Effector memory CD8-positive, alpha-beta T cell (primary cell): ENCODE measurements at places on chromosomes 16 and 17.

GRCh38 chr16:11498683-11499082 is 88.0 kb downstream of the LITAF start:
- DNase-seq: no peak

DNA sequence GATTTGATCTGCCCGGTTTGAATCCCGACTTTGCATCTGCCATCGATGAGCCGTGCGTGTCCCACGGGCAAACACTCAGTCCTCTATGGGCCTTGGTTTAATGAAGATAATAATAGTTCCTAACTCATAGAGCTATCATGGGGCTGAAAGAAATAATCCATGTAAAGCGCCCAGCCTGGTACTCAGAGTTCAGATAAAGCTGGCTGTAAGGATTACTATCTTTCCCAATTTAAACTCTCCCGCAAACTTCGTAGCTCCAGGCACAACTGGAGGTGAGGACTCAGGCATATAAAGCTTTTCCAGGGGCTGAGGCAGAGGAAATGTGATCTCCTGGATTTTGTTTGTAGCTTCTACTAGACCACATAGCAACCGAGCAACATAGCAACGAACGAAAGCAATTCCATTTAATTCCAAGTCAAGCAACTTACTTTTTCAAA is 16.3 kb downstream of the ALOX15 start:
- DNase-seq: no peak

DNA sequence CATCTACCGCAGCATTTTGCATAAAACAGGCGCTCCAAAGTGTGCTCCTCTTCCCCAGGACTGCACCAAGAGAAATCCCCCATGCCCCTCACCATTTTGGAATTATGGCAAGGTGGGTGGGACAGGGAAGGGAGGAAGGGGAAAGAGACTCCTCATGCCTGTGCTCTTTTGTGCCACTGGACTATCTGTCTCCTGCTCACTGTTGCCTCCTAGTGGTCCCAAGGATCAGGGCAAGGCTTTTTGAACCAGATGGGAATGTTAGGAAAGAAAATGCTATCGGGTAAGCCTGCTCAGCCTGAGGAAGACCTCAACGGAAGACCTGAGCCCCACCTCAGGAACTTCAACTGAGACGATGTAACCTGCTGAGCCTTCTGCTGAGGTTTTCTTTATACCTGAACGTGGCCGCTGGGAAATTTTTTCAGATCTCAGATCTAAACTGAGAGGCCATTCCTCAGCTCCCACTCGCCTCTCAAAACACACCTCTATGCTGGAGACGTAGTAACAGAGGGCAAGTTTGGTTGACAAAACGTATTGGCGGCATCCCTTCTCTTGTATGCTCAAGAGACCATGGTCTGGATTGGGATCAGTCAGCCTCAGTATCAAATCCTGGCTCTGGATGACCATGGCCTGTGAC is 58.3 kb downstream of the SPACA3 start:
- DNase-seq: peak; percentile 19

DNA sequence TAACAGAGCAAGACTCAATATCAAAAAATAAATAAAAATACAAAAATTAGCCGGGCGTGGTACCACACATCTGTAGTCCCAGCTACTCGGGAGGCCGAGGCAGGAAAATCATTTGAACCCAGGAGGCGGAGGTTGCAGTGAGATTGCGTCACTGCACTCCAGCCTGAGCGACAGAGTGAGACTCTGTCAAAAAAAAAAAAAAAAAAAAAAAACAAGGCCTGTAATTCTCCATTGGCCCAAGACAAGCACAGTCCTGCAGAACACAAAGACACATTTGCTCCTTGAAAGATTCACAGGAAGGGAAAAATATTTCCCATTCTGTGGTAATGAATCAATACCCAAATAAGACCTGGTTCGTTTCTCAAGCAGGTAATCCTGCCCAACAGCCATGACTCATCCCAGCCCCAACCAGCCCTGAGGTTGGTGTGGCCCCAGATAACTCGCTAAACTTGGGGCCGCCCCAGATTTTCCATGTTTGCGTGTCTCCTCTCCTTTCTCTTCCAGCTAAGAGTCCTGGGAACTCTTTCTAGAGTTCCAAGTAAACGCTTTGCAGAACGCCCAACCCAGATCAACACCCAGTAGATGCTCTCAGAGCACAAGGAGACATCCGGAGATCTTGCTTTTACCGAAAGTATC is 40.3 kb upstream of the SNN start:
- no peak for DNase-seq

GRCh38 chr17:63332286-63332685 is 113.8 kb downstream of the CYB561 start:
- no peak for DNase-seq

GRCh38 chr16:27174798-27175197 is 28.5 kb upstream of the KDM8 start:
- no peak for DNase-seq

- no peak for DNase-seq
Observed at GRCh38 chr17:17870247-17870646, 33.5 kb upstream of the SREBF1 start.

DNA sequence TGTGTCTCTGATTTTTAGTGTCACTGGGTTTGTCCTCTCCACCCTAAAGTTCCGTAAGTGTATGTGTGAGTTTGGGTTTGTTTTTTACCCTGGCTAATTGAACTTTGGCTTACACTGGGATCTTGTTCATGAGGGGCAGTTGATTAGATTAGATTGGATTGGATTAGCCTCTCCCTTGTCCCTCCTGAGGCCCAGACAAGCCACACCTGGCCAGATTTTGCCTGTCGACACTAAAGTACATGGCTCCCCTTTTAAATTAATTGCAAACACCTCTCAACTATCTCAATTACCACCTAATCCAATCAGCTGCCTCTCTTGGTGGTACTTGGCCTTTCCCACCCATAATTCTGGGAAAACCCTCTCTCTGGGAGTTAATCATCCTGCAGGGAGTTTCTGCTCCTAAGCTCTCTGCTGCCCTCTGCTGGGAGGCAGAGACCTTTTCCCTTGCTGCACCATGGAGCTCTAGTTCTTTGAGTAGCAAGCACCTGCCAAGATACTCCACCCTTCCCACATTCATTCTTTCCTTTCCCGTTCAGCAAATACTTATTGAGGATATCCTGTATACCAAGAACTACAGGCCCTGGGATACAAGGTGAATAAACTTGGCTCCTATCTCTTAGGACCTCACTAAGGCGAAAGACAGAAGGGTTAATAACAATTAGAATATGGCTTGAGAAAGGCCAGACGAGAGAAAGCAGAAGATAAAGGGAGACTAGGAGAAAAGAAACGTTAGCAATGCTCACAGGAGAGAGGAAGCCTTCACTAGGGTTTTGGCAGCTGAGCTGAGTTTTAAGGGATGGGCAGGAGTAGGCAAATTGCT is 60.0 kb upstream of the MPHOSPH6 start:
- DNase-seq: peak; percentile 54

GRCh38 chr17:36687736-36688135 is 86.4 kb downstream of the MRM1 start:
- DNase-seq: no peak

DNA sequence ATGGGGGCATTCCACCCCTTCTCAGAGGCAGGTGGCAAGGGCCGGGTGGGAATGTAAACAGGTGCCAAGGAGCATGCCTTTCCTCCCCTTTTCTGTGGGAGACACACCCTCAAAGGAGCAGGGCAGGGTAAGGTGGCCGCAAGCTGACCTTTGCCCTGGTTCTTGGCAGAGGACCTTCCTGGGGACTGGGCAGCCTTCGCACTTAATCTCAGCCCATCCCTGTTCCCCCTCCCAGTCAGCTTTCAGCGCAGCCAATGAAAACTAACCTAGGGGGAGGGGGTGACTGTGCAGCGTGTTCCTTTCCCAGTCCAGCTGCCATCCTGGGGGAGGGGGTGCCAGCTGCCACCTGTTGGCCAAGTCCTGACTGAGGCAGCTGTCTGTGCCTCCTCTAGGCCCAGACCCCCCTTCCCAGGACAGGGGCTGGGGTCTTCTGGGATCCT is 2.8 kb downstream of the TRAF4 start:
- DNase-seq: no peak

- DNase-seq: no peak
Observed at GRCh38 chr17:78539781-78540180, 37.4 kb downstream of the DNAH17 start.

DNA sequence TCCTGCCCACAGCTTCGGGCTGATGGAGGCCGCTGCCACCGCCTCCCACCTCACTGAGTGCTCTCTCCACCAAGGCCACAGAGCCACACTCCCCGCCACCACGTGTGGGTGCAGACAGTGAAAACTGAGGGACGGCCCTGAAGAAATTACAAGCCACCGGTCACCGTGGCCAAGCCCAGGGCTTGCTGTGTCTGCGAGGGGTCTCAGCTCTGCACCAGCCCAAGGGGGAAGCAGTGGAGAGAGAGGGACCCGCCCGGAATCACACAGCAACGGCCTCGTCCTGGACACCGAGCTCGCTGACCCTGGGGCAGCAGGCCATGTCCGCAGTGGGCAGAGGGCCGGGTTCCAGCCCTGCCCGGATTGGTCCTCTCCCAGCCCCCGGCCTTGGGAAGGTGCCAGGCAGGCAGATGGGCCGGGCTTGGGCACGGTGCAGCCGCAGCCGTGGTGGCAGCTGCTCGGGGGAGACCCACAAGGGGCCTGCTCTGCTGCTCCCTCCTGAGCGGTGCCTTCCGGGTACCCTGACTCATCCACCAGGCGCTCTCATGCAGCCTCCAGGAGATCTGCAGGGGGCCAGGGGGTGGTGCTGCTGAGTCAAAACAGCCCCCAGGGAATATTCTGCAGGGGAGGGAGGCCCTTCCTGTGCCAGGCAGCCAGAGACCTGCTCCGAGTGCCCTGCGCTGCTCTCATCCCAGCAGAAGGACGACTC is 52.0 kb downstream of the CBFA2T3 start:
- DNase-seq: no peak

GRCh38 chr16:83802135-83802534 is 5.6 kb upstream of the HSBP1 start:
- no peak for DNase-seq

GRCh38 chr17:41049110-41049509 is 2.0 kb upstream of the KRTAP2-1 start:
- no peak for DNase-seq

- DNase-seq: no peak
Observed at GRCh38 chr16:75017670-75018525, 19.1 kb downstream of the ZNRF1 start.
